ENCODE measurements at places on chromosomes 7 and 10.

DNA sequence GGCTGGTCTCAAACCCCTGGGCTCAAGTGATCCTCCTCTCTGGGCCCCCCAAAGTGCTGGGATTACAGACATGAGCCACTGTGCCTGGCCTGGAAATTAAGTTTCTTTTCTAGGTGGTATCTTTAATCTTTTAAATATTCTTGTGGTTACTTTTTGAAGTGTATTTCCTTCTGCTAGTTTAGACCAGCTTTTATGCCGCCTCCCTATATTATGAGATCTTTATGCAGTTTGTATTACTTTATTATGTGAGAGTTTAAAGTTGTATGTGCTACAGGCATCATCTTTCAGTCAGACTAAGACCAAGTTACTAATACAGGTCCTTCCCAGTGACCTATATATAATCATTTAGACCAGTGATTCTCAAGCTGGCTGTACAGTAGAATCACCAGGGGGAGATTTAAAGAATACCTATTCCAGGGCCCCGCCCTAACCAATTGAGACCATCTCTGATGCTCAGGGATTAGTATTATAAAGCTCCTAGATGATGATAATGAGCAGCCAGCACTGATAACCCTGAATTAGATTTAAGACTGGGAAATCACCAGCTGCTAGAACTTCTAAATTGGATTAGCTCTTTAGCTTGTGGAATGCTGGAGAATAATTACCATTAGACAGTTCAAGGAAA lies 11.3 kb downstream of the INPP5F start:
- no peak for DNase-seq

DNA sequence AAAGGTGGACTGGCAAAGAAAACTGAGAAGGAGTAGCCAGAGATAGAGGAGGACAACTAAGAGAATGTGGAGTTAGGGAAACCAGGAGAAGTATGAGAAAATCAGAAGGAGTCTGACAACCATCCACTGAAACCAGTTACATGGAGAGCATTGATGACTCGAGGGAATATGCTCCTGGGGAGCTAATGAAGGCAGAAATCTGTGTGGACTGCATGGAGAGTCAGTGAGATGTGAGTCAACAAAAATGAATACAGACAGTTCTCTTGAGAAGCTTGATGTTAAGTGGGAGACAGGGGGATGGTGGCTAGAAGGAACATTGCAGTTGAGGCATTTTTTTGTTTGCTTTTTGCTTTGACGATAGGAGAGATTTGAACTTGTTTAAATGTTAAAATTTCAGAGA lies 34.3 kb upstream of the ZNF32 start:
- DNase-seq = peak; percentile 41

DNA sequence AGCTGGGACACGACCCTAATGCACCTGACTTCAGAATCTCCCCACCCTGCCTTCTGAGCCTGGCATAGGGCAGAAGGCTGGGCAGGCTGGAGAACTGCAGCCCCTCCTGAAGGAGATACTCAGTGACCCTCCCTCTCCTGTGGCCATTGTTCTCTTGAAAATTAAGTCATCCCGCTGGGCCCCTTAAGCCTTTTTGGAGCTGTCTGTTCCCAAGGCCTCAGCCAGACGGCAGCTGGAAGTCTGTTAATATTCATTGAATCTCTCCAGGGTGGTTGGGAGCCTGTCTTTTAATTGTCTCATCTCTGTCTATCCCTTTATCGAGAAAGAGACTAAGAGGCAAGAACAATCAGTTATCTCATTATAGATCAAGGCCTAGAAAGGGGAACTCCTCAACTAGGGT lies 118.1 kb upstream of the PCBD1 start:
- DNase-seq = no peak

GRCh38 chr7:117704063-117704462 lies 169.2 kb downstream of the CTTNBP2 start:
- no peak for DNase-seq

- no peak for DNase-seq
Observed at GRCh38 chr7:138630059-138630610, 71.0 kb downstream of the SVOPL start.

DNA sequence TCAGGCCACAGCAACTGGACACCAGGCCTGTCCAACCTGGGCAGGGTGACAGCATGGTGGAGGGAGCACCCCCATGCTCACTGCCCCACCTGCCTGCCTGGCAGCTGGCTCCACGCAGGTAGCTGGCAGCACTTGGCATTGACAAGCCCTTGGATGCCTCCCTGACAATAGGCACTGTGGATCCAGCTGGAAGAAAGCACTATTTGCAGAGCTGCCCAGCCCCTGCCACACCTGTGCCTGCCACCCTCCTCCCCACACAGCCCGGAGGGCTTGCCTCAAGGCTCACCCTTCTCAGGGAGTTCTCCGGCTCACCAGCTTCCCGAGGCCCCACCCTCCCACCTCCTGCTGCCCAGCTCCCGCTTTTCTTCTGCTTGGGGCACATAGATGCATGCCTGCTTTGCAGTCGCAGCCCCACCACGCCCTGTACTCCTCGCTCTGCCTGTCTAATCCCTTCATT lies 160.1 kb downstream of the NEURL1 start:
- DNase-seq = no peak

DNA sequence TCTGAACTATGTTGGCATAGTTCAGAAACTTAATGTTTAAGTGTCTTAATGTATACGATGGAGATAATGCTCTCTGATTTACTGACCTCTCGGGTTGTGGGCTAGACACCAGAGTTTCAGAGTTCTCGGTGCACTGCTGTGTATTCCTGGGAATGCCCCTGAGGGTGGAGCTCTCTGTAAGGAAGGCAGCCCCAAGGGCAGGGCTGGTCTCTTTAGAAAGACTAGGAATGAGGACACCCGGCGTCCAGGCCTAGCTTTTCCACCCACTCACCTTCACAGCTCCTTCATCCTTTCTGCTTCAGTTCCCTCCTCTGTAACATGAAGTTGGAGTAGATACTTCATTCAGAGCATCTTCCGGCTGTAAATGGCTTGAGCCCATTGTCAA lies 536.6 kb upstream of the GALNT17 start:
- no peak for DNase-seq

GRCh38 chr7:87874066-87874465 lies 2.1 kb downstream of the SLC25A40 start:
- DNase-seq = peak; percentile 43

DNA sequence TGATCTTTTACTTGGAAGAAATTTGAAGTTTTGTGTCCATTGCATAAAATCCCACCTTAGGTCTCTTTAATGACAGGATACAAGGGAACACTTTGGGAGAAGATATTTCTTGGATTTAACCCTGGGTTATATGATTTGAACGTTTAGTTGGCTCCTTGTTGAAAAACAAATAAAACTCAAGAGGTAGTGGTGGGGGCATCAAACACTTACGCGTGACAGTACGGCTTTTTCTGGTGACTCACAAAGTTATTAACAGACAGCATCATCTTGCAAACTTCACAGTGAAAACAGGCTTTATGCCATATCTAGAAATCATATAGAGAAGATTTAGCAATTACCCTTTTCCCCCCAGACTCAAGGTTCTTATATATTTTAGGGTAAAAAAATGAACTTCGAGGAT lies 699 bp downstream of the NRAP start:
- no peak for DNase-seq

DNA sequence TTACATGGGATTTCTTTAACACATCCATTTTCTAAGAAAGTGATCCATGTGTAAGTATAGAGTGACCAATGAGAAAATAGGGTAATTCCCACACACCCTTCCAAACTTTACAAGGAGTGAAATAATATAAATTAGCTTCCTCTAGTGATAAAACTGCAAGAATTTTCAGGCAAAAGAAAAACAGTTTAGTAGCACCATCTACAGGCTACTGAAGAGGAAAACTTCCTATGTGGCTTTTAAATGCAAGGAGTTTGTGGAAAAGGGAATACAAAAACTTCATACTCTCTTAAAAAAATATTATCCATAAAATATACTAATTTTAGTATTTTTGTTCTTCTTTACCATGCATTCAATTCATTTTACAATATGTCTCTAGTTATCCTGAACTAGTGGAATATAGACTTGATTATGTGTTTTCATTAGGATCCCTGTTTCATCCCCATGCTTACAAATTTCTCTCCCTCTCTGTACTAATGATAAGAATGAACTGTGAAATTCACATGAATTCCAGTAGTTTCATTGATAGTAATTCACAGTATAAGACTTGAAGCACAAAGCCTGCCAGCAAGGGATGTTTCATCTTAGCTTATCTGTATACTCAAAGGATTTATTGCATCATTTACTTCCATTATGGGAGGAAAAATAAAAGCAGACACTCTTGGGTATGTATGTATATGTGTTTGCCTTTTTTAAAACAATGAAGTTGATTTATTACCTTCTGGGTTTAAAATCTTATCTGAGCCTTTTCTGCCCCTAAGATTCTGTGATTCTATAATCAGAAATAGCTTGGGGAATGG lies 442.9 kb downstream of the AUTS2 start:
- DNase-seq = no peak

- no peak for DNase-seq
Observed at GRCh38 chr10:133403784-133404183, 9.8 kb downstream of the MTG1 start.

- DNase-seq = peak; percentile 92
Observed at GRCh38 chr10:28592953-28593352, 60.0 kb downstream of the WAC start.

- DNase-seq = no peak
Observed at GRCh38 chr10:88962336-88962735, 9.8 kb upstream of the ACTA2 start.

- no peak for DNase-seq
Observed at GRCh38 chr10:44395396-44395795, 10.5 kb upstream of the CXCL12 start.

GRCh38 chr10:116744163-116744753 lies 1.9 kb upstream of the HSPA12A start:
- DNase-seq = no peak

DNA sequence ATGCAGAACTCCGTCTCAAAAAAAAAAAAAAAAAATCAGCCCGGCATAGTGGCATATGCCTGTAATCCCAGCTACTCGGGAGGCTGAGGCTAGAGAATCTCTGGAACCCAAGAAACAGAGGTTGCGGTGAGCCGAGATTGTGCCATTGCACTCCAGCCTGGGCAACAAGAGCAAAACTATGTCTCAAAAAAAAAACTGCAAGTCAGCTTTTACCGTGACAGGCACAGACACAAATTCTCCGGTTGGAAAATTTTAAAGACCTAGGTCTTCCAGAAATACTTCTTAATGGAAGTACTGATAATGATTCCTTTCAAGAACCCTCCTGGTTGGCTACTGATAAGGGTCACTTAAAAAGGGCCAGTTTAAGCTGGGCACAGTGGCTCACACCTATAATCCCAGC lies 19.4 kb upstream of the ARPC1B start:
- no peak for DNase-seq

- DNase-seq = no peak
Observed at GRCh38 chr10:82213784-82214183, 338.8 kb downstream of the NRG3 start.

DNA sequence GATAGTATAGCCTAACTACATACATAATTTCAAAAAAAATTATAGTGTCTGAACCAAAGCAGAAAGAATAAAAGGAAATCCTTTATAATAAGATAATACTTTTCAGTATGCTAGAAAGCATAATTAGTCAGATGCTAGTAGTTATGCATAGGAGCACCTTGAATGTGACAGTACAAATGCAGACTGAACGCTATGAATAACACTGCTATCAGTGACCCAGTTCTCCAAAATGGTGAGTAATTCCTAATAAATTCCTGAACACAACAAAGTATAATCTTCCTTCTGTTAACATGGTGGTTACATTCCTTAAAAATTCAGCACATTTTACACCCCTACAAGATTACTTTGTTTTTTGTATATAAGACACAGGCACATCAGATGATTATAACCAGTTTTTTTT lies 1.2 kb upstream of the CHPF2 start:
- peak; percentile 62 for DNase-seq

DNA sequence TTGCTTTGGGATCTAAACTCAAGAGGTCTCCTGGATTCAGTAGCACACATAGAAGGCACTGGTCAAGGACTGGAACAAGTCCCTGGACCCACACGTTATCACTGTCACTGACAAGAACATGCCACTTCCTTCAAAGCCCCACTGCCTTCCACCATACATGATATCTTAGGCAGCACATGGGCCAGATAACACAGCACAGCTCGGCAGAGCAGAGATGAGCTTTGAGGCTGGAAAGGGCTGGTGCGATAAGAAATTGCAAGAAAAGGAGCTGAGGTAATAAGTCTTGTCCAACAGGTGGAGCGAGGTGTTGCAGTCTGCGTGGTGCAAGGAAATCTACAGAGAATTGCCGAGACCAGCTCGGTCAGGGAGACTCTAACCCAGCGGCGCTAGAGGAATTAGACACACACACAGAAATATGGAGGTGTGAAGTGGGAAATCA lies 139.8 kb upstream of the CDK13 start:
- DNase-seq = no peak

GRCh38 chr10:124657806-124658205 lies 86.4 kb downstream of the FAM53B start:
- DNase-seq = peak; percentile 82

DNA sequence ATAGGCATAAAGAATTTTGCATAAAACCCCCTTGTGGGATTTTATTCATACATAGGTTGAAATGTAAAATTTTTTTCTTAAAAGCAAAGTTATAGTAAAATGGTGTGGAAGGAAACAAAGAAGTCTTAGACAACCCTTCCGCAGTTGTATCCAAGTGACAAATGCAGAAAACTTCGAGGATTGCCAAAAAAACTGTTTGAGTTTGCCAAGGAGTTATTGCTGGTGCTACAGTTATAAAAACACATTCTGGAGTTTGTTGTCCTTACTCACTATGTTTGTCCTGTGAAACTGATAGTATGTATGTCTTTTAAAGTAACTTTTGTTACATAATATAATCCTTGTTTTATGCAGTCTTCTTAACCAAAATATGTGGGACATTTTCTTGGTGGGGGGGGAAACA lies 120.3 kb downstream of the FOXP2 start:
- DNase-seq = no peak

- no peak for DNase-seq
Observed at GRCh38 chr10:62457196-62457595, 83.0 kb downstream of the ZNF365 start.

DNA sequence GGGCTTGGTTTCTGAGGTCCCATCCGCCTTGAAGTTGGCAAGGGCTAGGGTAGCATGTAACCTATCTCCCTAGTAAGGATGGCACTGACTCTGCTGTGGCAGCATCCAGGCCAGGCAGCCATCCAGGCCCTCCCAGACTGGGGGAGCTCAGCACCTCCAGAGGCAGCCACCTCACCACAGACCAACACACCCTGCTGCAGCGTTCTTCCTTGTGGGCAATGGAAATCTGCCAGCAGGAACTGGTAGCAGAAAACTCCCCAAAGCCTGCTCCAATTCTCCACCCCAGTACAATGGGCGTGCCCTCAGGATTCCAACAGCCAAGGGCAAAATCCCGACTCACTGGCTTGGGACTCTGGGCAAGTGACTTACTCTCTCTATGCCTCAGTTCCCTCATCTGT lies 27.5 kb downstream of the DLG5 start:
- DNase-seq = peak; percentile 51

- no peak for DNase-seq
Observed at GRCh38 chr10:52390388-52390787, 76.3 kb downstream of the DKK1 start.

DNA sequence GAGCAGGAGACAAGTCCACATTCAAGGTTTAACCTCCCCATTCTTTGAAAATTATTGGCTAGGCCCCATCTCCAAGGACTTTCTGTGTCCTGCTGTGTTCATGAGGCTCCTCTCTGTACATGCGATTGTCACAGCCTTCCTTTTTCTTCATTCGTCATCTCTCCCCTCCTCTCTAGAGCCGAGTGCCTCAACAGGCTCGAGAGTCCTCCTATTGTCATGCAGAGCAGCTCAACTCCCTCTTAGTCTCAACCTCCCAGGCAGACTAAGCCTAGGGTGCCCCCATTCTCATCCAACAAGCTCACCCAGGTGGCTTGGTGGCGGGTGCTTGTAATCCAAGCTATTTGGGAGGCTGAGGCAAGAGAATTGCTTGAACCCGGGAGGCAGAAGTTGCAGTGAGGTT lies 35.1 kb upstream of the SAMD8 start:
- no peak for DNase-seq

Data from amniotic epithelial cell (primary cell).